ENCODE measurements at places on chromosomes 6 and 20.
A peak's percentile ranks its signal among the peaks of the same experiment; 100 is the strongest.

GRCh38 chr20:44066645-44067606 is 120.1 kb downstream of the JPH2 start:
- no peak for DNase-seq

DNA sequence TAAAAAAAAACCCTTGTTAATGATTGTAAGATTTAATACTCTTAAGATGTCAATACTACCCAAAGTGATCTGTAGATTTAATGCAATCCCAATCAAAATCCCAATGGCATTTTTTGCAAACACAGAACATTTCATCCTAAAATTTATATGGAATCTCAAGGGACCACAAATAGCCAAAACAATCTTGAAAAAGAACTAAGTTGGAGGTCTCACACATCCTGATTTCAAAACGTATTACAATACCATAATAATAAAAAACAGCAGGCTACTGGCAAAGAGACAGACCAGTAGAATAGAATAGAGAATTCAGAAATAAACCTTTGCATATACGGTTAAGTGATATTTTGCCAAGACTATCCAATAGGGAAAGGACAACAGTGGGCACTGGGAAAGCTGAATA is 331.9 kb upstream of the JARID2 start:
- no peak for DNase-seq

DNA sequence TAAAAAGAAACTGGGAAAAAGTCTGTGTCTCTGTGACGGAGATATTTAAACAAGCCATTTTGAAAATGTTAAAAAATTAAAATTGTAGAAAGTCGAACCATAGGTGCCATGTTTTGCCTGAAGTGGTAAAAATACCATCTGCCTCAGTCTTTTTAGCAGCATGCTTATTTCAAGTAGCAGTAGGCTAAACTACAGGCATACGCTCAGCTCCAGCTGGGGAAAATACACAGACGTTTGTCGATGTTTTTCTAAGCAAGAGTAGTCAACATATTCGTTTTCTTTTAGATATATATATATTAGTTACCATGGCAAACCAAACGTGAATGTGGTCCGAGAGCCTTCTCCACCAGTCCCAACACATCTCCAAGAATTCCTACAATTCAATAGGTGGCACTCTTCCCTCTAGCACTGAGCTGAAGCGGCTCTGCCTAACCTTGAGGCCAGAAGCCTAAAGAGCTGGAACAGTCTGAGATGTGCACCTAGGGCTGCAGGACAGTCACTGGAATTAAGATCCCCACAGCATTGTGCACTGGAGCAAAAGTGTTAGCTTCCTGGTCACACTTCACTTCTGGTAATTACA is 70.2 kb upstream of the BEND3 start:
- DNase-seq: no peak

- peak; percentile 53 for DNase-seq
Observed at GRCh38 chr6:84332139-84333034, 104.9 kb upstream of the CEP162 start.

GRCh38 chr6:6631534-6632276 is 43.2 kb downstream of the LY86 start:
- no peak for DNase-seq

DNA sequence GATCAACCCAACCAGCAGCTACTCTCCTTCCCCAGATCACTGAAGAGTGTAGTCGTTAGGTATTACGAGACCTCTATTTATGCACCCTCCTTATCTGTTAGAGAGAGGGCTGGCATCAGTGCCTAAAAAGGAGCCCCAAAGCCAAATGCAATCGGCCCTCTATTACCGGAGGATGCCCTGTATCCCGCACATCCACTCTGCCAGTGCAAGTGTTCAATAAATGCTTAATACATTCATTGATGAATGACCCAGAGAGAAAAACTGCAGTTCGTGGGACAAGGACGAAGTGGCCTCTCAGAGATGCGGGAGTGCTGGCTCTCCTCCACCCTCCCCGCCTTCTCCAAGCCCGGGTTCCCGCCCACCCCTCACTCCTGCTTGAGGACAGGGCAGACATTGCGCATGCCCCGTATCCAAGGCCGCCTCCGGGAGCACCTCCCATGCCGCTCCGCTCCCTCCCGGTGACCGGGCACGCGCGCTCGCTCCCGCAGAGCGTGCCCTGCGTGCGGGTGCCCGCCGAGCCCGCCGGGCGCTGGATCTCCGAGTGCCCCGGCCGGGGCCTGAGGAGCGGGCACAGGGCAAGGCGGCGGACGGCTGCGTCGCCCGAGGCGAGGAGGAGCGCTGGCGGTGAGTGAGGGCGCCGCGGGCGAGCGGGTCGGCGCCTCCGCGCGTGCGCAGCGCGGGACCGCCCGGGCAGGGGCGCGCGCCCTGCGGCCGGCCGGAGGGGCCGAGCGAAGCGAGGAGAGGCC is 27.2 kb upstream of the BTBD3 start:
- peak; percentile 63 for DNase-seq
